ENCODE measurements at places on chromosomes 1 and 21.

DNA sequence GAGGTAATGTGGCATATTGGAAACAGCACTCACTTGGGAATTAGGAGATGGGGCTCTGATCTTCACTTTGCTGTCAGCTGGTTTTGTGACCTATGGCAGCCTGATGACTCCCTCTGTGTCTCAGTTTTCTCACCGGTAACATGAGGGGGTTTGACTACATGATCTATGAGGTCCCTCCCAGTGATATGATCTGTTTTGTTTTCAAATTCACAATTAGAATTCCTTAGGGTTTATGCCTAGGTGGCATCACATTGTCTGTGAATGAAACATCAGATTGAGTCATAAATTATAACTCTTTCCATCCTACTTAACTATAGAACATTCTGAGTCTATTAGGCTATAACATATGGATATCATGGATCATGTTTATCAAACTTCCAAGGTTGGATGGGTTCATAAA, 386.6 kb downstream of the PTBP2 start:
- DNase-seq: no peak

DNA sequence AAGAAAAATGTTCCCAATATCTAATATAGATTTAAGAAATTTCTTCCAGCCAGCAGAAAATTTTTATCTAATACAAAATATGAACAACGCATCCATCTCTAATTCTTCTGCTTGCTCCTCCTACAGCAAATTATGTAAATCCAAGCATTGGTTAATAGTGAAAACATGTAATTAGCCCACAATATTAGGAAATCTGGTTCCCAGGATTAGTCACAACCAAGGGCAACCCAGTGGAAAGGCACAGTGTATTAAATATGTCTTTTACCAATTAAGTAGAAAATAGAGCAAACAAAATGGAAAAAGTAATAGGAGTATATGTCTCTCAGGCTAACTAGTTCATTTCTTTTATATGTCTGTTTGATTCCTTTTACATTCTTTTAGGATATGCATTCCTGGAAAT, 59.4 kb upstream of the IFI44L start:
- no peak for DNase-seq

DNA sequence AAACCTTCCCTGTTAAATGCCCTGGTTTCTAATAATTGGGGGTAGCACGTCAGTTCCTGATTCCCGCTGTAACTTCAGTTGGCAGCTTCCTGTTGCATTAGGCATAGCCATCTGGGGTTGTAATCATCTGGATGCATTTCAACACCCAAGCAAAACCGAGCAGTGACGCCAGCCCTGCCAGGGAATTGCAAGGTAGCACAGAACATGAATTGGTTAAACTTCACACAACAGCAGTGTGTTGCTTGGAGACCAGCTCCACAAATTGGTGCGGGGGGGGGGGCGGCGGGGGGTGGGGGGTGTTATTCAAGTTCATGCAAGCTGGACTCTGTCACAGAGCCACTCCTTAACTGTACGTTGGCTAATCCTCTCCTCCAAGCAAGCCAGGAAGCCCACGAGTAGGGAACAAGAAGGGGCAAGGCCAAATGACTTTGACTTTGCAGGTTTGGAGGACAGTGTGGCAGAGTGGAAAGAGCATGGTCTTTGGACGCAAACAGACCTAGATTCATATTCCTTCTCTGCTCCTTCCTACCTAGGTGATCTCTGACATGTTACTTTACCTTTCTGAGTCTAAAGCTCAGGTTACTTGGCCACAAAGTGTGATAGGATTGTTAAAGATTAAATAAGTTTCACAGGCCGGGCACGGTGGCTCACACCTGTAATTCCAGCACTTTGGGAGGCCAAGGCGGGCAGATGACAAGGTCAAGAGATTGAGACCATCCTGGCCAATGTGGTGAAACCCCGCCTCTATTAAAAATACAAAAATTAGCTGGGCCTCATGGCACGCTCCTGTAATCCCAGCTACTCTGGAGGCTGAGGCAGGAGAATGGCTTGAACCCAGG, 4.7 kb downstream of the LAX1 start:
- peak; percentile 95 for DNase-seq

DNA sequence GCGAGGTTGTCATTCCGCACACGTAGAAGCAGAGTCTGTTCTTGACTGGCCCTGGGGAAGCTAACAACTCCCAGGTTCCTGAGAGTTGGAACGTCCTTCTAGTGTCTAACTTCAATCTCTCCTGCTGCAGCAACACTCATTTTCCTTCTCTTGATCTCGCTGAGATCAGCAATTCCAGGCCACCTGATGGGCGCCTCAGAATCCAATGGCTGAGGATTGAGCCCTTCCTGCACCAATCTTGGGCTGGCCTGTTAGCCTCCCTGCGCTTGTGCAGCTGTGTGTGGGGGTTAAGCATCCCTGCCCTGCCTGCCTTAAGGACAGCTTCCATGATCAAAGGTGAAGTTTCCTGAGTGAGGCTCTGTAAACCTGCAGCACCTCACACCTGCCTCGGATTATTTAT, 87.9 kb downstream of the SYT2 start:
- DNase-seq: no peak

DNA sequence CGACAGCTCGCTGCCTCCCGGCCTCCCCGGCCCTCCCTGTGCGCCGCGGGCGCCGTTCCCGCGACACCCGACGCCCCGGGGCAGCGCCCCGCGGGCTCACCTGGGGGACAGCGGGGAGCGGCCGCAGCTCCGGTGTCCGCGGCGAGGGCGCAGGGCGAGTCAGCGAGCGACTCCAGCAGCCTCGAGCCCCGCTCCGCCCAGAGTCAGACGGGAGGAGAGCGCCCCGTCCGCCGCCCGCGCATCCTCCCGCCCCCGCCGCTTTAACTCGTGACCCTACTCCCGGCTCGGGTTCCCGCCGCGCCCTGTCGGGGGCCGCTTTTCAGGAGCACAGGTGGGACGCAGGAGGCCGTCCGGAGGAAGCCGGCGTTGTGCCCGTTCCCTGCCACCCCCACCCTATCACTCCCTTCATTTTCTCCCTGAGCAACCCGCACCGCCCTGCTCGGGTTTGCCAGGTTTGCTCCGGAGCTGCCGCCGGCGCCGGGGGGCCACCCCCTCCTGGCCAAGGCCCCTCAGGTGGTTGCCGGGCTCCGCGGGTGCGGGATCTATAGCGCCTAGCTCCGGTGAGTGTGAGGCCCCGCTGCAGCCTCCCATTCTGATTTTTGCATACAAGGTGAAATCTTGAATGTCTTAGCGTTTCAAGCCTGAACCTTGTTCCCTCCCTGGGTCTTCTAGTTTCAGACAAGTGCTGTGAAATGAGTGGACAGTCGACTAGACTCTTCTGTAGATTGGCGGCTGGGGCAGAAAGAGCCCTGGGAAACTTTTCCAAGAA, at the start of gene MCOLN3:
Gene MCOLN3, minus strand, starts transcription at position 205 of the 769 bp plus-strand sequence. CDS start 3,140 bp downstream, outside the sequence.
- no peak for DNase-seq

GRCh38 chr1:228081578-228082213, 812 bp upstream of the ARF1 start:
- no peak for DNase-seq

- no peak for DNase-seq
These were observed 13.8 kb upstream of the MPZL1 start for GRCh38 chr1:167707942-167708341.

DNA sequence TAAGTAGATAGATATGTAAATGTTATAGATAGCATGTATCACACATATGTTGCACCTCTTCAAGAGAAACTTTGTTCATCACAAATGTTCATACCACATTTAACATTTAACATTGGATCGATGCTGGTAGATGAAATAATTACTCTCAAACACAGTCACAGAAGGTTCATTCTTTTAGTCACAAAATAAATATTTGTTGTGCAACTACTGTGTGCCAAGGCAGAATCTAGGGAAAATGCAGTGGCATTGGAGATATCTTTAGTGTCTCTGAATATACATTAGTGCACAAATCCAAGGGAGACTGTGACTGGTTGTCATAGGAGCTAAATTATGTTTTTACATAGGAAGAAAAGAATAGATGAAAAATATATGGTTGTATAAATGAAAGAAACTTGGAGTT, 535.7 kb downstream of the BRINP3 start:
- no peak for DNase-seq

DNA sequence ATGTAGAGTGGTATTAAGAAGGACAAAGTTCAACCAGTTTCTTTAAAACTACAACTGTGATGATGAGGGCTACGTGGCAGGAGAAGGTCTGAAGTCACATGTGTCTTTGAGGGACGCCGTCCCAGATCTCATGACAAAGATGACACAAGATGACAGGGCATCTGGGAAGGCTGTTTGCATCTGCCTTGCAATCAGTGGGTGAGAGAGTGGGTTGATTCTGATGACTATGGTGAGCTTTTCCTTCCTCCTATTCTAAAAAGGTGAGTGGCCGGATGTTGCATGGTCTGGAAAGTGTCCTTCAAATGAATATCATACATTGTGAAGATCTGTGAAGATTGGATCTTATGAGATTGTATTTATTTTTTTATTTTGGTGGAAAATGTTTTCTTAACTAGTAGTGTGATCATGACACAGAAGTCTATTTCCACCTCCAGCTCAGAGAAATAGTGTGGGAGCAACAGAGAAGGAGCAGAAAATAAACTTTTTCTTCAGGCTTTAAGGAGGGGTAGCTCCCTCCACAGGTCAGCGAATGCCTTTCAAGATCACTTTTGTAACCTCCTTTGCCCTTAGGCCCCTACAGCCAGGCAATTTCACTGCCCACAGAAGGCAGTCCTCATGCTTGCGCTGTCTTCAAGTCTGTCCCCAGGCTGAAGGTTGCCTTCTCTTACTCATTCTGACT, 76.0 kb upstream of the ATF3 start:
- DNase-seq: no peak

- no peak for DNase-seq
These were observed 16.5 kb upstream of the LHX4 start for GRCh38 chr1:180213401-180214170.

DNA sequence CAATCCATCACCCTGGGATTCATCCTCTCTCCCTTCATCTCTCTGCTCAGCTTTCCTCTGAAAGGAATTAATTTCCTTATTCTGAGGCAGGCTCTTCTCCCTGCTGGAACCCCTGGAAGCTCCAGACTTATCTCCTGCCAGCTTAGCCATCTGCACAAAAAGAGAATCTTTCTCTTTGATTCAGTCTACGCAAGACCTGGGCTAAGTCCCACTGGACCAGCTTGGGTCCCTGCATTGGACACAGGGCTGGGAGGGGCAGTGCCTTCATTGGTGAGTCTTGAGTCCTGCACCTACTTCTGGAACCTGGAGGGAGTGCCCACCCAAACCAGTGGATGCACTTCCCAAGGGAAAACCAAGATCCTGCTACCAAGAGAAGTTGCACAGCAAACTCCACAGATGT, 271.7 kb upstream of the CSF3R start:
- DNase-seq: no peak

- no peak for DNase-seq
These were observed 1293.9 kb downstream of the NCAM2 start for GRCh38 chr21:22292144-22292543.

DNA sequence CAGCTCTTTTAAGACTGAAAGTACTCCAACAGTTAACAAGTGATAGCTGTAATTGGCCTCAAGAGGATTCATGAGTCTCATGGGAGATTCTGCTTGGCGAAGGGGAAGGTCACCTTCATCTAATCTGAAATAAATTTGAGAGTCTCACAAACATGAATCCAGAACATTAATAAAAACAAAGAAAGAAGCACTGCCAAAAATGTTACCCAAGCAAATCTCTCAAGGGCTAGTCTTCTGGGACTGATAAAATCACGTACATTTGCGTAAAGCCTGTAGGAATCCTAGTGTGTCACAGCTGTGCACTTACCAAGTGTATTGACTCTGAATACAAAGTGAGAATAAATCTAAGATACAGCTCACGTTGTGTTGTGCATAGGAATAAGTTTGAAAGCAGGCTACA, 21.2 kb upstream of the NUF2 start:
- no peak for DNase-seq

DNA sequence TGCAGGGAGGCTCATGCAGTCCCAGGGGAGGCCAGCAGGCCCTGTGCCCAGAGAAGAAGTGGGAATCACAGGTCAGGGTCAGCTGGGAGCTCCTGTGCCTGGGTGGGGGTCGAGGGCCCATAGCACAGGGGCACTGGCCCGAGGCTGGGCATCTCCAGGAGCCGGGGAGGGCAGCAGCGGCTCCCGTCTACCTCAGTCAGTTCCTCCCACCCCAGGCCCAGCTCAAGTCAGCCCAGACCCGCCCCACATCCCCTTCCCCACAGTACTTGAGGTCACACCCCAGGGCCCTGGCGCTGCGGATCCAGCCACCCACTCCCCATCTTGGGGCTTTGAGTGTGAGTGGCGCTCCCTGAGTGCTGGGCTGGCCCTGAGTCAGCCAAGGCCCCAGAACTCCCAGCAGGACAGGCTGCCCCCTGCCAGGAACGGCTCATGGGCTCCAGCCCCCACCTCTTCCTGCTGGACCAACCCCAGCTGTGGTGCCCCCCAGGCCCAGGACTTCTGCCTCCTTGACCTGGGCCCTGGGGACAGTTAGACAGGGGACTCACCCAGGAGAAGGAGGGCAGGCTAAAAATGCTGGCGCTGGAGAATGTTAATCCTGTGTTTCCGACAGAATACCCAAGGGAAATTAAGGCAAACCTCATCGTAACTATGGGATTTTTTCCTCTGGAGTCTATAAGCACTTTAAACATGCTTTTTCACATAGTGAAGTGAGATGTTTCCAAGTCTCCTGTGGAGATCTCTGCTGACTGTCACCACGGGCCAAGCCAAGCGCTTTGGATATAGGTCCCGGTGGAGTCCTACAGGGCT, 68.8 kb upstream of the COL6A1 start:
- no peak for DNase-seq

DNA sequence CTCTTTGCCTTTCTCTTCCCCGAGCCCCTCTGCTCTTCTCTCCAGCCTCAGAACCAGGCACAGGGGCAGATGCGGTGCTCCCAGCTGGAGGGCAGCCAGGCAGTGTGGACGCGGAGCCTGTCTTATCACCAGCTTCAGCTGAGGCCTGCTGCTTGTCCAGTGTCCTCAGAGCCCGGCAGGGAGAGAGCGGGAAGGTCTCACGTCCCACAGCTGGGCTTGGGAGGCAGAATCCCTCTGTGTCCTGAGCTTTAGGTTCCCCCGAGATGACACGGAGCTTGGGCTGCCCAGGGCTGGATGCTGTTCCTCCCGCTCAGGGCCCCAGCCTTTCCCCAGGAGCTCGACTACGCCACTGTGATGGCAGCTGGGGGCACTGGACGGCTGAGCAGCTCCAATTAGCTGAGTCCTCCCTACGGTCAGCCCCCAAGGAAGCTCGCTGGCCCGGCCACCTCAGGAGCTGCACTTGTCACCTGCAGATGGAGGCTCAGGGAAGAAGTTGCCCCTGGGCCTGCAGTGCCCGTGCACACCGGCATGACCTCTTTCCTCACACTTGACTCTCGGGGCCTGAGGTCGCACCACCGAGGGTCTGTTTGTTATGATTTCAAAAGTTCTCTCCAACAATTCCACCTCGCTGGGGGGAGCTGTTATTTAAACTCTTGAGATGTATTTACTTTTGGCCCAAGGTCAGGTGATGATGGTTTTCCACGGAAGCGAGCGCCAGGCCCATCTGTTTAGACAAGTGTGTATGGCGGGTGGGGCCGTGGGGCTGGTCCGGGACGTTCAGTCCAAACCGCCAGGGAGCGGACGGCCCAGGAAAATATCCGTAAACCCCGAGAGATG, 127.3 kb downstream of the SIK1 start:
- no peak for DNase-seq

Measured in NCI-H446 treated with DMSO at 0.1 percent for 48 hours (cell line).